ENCODE measurements at places on chromosomes 7 and 10.

- DNase-seq: no peak
Measured at GRCh38 chr10:48466611-48467240, 138.1 kb downstream of the ARHGAP22 start.

- DNase-seq: no peak
Measured at GRCh38 chr7:129434675-129435318, 565 bp downstream of the STRIP2 start.

DNA sequence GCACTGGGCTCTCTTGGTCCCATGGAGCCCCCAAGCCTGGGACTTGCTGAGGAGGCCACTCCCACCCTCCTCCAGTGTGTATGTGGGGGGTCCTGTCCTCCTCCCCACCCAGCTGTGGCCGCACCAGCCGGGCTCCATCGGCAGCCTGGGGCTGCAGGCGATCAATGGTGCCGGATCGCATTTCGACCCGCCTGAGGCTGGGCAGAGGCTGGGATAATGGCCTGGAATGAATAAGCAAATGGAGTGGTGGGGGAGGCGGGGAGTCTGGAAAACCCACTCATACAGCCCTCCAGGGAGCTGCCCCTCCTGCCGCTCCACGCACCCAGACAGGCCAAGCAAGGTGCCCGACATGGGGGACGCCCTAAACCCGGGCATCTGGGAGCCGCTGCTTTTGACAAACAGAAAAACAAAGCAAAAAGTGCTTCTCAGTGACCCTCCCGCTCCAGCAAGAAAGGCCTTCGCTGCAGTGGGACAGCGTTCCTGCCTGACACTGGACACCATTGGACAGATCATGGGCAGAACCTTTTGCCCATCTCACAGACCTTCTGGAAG, 160.5 kb downstream of the NRF1 start:
- DNase-seq: no peak

GRCh38 chr10:25076506-25077177, 60.2 kb downstream of the THNSL1 start:
- no peak for DNase-seq

DNA sequence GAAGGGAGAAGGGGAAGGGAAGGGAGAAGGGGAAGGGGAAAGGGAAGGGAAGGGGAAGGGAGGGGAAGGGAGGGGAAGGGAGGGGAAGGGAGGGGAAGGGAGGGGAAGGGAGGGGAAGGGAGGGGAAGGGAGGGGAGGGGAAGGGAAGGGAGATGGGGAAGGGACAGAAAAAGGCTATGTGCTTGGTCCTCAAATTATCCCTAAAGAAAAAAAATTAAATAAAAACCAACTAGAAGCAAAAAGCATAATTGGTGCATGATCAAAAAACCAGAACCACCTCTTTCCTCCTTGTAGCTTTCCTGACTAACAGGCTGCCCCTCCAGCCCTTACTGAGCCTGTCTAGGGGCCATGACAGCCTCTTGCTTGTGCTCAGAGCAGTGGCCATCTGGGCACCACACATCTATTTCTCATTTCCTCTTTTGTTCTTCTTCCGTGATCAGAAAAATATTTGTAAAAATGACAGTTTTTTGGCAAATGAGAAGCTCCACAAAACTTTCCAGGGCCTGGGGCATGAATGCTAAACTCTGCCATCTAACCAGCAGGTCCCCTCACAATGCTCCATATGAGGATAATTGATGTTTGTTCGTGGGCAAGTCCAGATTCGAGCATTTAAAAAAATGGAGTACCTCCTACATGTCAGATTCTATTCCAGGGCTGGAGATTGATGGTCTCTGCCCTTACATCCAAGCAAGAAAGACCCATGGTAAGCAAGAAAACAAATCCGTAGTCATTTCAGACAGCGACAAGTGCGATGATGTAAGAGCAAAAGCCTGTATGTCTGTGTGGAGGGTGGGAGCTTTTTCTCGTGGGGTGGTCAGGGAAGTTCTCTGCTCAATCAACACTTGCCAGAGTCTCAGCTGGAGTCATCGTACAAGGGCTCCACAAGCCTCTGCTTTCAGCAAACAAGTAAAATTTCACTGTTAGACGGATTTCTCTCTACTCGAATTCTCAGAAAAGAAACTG, 320.9 kb downstream of the WDR11 start:
- no peak for DNase-seq

DNA sequence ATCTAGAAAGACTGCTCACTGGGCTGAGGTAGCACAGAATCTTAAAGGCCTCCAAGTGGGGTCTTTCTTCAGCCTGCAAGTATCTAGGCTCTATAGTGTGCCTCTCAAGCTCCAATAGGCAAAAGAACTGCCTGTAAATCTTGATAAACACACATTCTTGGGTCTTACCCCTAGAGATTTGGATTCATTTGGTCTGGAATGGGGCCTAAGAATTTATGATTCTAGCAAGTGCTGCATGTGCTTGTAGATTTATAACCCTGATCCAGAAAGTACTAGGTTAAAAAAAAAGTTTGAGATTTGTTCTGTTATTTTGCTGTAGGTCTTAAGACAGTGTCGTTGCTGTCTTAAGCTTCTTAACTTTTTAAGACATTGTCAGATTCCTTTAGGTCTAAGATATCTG, 74.1 kb downstream of the RALA start:
- no peak for DNase-seq

DNA sequence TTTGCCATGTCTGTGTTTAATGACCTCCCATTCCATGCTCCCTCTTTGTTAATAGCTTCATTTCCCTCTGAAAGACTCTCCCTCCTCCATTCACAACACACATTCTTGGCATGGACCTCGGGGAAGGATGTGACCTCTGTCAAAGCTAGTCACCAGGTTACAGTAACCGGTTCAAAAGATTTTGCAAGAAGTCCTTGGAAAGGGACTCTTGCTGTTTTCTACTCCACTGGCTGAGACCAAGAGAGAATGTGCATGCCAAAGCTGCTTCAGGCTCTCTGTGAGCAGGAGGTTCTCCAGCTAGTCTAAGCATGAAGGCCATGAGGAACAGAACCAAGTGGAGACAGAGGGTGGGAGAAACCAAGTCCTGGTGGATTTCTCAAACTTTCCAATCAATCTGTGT, 732.6 kb downstream of the CCSER2 start:
- no peak for DNase-seq

GRCh38 chr7:44603193-44603592, 3.2 kb upstream of the OGDH start:
- no peak for DNase-seq

- no peak for DNase-seq
Measured at GRCh38 chr7:26531926-26532325, 240.3 kb downstream of the SNX10 start.

DNA sequence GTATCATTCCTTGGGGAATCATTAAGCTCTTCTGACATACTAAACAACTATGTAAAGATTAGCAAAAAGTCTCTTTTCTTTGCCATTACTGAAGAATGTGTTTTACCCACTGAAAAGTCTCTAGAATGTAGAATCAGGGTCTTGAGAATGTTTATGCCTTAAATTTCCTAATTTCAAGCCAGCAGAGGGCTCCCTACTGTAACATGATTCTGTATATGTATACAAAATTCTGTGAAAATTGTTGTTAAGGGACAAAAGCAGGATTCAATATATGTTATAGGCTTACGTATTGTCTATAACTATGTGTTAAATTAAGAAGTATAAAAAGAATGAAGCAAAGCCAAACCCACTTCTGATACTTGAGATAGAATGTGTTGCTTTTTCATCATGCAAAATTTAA, 296.9 kb upstream of the DGKB start:
- DNase-seq: no peak

GRCh38 chr7:134637934-134638719, 8.5 kb upstream of the BPGM start:
- DNase-seq: no peak

DNA sequence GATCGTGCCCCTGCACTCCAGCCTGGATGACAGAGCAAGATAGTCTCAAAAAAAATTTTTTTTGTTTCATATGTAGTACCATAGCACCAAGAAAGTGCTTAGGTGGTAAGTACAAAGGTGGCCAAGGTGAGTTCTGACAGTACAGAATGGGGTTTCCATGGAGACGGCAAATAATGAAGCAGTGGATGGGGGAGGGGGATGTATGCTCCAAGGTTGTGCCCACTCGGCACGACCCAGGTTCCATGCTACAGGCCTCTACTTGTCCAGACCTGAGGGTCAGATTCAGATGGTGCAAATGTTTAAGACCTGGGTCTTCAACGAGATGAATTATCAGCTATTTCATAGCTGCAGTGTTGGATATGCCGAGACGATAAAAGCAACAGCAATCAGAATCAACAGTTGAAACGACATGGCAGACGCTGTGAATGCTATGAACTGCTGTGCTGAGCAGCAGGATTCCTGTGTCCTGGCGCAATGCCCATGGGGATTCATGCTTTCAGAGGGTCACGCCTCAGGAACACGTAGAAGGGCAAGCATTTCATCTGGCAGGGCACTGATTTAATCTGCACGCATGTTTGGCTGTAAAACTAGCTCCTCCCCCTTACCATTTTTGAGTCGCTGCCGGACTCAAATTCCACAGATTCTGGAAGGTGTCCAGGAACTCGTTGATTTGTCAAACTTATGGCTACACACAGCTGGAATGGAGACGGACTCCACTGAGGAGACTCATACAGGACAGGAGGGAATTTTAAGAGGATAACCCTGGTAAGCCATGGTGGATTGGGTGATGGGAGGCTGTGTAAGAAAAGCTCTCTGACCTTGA, 256.5 kb downstream of the FRMD4A start:
- DNase-seq: no peak

- no peak for DNase-seq
Measured at GRCh38 chr7:22972207-22972606, 41.7 kb downstream of the HYCC1 start.

DNA sequence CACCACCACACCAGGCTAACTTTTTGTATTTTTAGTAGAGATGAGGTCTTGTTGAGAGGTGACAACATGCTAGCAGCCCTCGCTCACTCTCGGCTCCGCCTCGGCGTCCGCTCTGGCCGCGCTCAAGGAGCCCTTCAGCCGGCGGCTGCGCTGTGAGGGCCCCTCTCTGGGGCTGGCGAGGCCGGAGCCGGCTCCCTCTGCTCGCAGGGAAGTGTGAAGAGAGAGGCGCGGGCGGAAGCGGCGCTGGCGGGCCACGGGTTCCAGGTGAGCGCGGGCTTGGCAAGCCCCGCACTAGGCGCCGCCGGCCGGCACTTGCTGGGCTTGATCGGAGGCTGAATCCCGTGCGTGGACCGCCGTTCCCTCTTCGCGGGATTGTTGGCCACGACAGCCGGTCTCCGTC, 83.0 kb downstream of the EEPD1 start:
- no peak for DNase-seq

DNA sequence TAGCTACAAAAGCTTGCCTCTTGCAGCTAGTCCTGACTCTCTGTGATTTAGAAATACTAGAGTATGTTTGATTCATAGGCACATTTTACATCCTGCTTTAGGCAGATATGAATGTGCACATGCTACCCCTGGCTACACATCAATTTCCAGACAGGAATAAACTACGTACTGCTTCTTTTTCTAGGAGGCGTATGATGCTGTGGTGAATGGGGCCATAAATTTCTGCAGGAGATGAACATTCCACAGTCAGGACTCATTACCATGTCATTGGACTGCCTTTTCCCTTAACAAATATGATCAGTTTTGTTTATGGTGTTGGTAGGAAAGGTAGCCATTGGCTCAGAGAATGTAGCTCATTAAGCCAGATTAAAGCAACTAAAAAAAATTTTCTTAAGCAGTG, 50.1 kb upstream of the IFRD1 start:
- no peak for DNase-seq

DNA sequence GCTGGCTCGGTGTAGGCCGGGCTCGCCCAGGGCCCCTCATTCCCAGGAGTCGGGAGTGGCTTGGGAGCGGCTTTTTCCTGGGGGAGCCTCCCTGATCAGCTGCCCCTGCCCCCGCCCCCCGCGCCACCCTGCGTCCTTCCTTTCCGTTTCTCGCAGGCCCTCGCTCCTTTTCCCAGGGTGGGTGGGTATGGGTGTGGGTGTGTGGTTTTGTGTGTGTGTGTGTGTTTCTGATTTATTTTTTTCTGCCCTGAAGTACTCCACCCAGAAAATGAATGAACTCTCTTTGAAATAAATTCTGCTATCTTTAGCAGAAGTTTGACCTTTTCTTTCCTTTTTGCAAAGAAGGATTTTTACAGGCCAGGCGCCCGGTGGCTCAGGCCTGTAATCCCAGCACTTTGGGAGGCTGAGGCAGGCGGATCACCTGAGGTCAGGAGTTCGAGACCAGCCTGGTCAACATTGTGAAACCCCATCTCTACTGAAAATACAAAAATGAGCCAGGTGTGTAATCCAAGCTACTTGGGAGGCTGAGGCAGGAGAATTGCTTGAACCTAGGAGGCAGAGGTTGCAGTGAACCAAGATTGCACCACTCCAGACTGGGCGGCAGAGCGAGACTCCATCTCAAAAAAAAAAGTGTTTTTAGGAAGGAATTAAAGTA, 30.0 kb upstream of the AP5Z1 start:
- DNase-seq: no peak

DNA sequence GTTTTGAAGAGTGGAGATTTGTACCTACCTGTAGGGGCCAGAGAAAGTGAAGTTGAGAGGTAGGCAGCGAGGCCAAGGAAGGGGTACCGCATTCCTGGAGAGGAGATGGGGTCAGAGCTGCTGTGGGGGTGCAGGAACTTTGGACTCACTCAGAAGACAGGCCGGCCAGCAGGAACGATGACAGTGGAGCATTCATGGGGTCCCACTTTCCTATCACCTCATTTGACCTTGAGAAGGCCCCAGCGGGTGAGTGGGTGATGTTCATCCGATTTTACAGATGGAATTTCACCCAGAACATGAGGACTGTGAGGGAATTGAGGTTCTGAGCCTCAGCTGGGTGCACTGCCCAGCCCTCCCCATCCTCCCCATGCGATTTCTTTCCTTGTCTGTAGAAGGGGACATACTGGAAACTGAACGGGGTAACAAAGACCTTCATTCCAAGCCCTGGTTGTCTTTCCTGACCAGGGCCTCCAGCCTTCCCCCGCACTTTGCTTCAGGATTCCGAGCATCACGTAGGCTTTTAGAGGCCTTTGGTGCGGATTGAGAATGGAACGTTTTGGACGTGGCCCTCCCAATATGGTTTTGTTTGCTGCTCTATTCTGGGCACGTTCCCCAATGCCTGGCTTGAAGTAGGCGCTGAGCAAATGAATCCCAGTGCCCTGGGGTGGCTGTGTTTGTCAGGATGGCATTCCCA, 87.3 kb downstream of the ADCY1 start:
- DNase-seq: no peak

GRCh38 chr7:33509206-33509605, 379.8 kb downstream of the BBS9 start:
- DNase-seq: no peak

DNA sequence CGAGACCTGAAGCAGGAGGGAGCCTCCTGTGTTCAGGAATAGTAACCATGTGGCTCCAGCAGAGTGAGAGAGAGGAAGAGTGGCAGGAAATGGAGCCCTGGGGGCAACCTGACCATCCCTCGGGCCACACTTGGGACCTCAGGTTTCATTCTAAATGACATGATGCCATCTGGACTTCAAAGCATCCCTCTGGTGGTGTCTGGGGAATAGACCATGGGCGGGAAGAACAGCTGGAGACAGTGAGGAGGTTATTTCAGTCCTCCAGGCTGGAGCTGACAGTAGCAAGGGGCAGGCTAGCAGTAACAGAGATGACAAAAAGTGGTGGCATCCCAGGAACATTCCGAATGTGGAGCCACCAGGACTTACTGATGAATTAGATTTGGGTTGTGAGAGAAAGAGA, 44.8 kb downstream of the AKR1B1 start:
- no peak for DNase-seq
